ENCODE measurements at places on chromosomes 12 and 14. TPM values are rescaled to one million over a fixed set of nuclear protein-coding genes. Genes with fewer than 3 reads are reported as not detected.

The KRT78 gene
- not detected for total RNA-seq

The KRT86 gene
- total RNA-seq = 0.17 TPM

The KRT6C gene
- total RNA-seq = not detected

The LPAR5 gene
- total RNA-seq = not detected

The YY1 gene
- 40.8 TPM for total RNA-seq

The TAS2R13 gene
- total RNA-seq = 1.7 TPM

The CFAP54 gene
- 5.1 TPM for total RNA-seq

The DAAM1 gene
- total RNA-seq = 15.5 TPM

The HOXC4 gene
- total RNA-seq = 0.26 TPM

The TIMM9 gene
- 29.3 TPM for total RNA-seq

The IL31 gene
- not detected for total RNA-seq

The KRT71 gene
- not detected for total RNA-seq

The MYO1H gene
- total RNA-seq = not detected

The GLS2 gene
- under 0.01 TPM for total RNA-seq

The CCDC196 gene
- total RNA-seq = not detected

The ZC3H10 gene
- 5.6 TPM for total RNA-seq

The TAS2R46 gene
- total RNA-seq = 2.0 TPM

The ADAM21 gene
- 0.66 TPM for total RNA-seq

The TAS2R31 gene
- total RNA-seq = 2.6 TPM

The SPIC gene
- not detected for total RNA-seq

The HECTD4 gene
- 16.9 TPM for total RNA-seq

The GUCY2C gene
- not detected for total RNA-seq

The IL22 gene
- total RNA-seq = not detected

The CLEC1B gene
- total RNA-seq = not detected

The PLEKHD1 gene
- total RNA-seq = under 0.01 TPM

The PLEKHH1 gene
- 0.33 TPM for total RNA-seq

The B4GALNT3 gene
- total RNA-seq = not detected

The B4GALNT1 gene
- 0.51 TPM for total RNA-seq

The TRPV4 gene
- total RNA-seq = 0.51 TPM

The ZDHHC22 gene
- not detected for total RNA-seq

The LRP1-AS gene
- total RNA-seq = not detected

The SYNDIG1L gene
- not detected for total RNA-seq

The RAB3IP gene
- total RNA-seq = 6.3 TPM

The AQP5 gene
- under 0.01 TPM for total RNA-seq

The CACNA2D4 gene
- 0.99 TPM for total RNA-seq

The JAG2 gene
- total RNA-seq = 1.8 TPM

The ACTN1 gene
- 254 TPM for total RNA-seq

The FAM222A gene
- total RNA-seq = under 0.01 TPM

The FOXN4 gene
- not detected for total RNA-seq

The RNF41 gene
- 120 TPM for total RNA-seq

The LHX5 gene
- total RNA-seq = not detected

The OTUB2 gene
- 1.5 TPM for total RNA-seq

The ETFBKMT gene
- 4.4 TPM for total RNA-seq

The USP44 gene
- 27.4 TPM for total RNA-seq

The CNTN1 gene
- total RNA-seq = 0.26 TPM

The ALX1 gene
- not detected for total RNA-seq

The SLCO1B1 gene
- total RNA-seq = not detected

The SRRM4 gene
- not detected for total RNA-seq
